ENCODE measurements at places on chromosomes 16 and 17.
A peak's percentile ranks its signal among the peaks of the same experiment; 100 is the strongest.

DNA sequence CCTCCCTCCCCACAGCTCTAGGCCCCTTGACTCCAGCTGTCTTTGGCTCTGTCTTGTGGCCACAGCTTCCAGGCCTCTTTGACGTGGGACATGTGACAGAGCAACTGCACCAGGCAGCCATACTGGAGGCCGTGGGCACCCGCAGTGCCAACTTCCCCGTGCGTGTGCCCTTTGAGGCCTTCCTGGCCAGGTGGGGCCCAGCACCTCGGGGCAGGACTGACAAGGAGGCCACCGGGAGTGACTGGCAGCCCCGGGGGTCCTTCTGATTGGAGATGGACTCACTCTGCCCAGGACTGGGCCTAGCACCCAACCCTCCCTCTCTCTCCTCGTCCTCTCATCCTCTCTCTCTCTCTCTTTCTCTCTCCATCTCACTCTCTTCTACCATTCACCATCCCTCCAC, 15.5 kb downstream of the MYO15B start:
- no peak for DNase-seq

GRCh38 chr16:64122177-64122576, 999.7 kb downstream of the CDH11 start:
- DNase-seq, result no peak

DNA sequence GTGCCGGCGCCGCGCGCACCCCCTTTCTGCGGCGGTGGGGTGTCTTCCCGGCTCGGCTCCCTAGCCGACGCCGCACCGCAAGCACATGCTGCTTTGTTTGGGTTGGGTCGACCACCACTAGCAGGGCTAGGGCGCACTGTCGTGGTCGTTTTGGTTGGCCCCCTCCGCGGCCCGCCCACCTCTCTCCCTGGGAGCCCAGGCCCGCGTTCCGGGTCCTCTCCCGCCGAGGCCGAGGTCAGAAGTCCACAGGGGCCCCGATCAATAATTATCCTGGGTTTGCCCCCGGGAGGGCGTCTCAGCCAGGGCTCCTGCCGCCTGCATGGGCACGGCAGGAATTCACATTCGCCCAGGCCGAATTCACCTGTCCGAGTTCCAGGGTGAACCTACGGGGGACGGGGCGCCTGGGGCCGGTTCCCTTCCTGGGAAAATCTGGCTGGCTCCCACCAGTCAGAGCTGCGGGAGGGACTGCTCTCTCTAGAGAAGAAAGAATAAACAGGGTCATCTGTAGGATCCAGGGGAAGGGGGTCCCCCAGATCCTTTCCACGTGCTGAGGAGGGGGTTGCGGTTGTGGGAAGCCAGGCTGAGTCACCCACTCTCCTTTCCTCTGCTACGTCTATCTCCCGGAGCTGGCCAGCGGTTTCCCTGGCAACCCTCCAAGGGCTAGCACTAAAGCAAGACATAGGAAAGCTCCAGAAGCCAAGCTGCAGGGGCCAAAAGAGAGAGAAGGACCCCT, 584 bp upstream of the STAT5B start:
- DNase-seq, result peak; percentile 73

GRCh38 chr17:44204441-44204882, 4.8 kb upstream of the ATXN7L3 start:
- no peak for DNase-seq

DNA sequence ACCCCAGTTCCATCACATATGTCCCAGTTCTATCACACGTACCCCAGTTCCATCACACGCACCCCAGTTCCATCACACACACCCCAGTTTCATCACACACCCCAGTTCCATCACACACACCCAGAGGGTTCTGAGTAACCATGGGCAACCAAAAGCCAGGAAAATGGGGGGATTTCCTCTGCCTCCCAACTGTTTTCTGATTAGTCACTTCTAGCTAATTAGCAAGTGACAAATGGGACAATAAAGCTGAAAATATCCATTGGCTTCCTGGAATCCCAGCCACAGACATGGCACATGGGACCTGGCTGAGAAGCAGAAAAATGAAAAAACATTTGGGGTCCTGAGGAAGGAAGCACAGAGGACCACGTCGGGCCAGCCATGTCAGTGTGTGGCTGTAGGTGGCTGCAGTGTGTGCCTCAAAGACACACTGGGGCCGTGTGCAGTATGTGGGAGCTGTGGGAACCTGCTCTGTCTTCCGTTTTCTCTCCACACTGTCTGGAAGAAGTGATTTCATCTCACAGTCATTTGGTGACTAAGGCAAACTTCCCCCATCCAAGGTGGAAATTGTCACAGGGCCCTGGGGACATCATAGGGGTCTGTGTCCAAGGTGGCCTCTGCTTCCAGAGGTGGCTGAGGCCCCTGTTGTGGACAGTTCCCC, 106.7 kb downstream of the CMIP start:
- DNase-seq, result peak; percentile 48

GRCh38 chr17:78717431-78717980, 64.6 kb downstream of the CYTH1 start:
- peak; percentile 21 for DNase-seq

DNA sequence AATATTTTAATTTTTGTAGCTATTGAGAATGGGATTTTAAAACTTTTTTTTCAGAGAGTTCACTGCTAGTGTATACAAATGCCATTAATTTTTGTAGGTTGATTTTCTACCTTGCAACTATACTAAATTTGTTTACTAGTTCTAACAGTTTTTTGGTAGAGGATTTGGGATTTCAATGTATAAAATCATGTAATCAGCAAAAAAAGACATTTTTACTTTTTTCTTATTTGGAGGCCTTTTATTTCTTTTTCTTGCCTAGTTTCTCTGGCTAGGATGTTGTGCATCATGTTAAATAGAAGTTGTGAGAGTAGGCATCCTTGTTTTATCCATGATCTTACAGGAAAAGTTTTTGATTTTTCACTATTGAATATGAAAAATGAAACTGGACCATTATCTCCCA, 602.9 kb upstream of the KIF2B start:
- DNase-seq, result no peak

- DNase-seq, result peak; percentile 53
Measured at GRCh38 chr17:6641247-6641863, 495 bp downstream of the TXNDC17 start.

- DNase-seq, result no peak
Measured at GRCh38 chr17:17491546-17491988, 4.6 kb downstream of the RASD1 start.

DNA sequence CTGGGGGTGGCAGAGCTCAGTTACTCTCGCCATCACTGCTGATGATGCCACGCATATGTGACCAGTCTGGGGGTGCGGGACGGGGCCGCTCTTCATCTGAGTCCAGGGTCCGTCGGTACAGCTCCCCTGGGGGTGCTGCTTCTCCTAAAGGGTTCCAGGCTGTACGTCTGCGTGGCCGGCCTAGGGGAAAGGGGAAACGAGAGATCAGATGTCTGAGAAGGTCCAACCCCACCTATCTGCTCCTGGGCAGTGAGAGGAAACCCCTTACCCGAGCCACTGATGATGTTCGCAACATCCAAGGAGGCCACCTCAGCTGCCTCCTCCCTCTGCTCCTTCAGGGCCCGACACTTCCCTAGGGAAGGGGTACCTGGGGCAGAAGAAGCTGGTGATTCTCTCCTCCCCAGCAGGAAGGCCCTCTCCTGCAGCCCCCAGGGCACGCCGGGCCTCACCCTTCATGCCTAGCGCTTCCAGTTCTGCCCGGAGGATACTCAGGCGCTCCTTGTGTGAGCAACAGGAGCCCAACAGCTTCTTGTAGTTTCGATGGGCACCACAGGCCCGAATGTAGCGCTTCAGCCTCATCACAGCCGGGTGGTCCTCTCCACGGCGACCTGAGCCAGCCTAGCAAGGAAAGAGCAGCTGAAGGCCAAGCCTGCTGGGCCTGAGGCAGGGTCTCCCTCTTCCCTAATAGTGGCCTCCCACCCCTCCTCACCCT, 2.1 kb downstream of the HIRIP3 start:
- no peak for DNase-seq

DNA sequence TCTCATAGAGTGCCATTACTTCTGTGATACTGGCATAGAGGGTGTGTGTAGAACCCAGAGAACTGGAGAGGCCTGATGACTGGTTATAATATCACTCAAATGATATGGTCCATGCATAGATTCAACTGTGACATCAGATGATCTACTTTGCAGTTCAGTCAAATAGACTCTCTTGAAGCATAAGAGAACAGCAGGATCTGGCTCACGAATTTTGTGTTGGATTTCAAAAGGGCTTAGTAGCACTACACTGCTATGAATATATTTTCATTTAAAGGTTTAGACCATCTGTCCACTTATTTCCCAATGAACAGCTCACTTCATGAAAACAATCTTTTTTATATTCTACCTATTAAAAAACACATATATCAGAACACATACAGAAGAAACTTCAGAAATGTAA, 119.7 kb downstream of the KIF2B start:
- DNase-seq, result no peak

GRCh38 chr17:6523330-6523729, 33.0 kb downstream of the PITPNM3 start:
- DNase-seq, result peak; percentile 92

GRCh38 chr16:55052741-55053415, 122.2 kb downstream of the IRX5 start:
- no peak for DNase-seq

DNA sequence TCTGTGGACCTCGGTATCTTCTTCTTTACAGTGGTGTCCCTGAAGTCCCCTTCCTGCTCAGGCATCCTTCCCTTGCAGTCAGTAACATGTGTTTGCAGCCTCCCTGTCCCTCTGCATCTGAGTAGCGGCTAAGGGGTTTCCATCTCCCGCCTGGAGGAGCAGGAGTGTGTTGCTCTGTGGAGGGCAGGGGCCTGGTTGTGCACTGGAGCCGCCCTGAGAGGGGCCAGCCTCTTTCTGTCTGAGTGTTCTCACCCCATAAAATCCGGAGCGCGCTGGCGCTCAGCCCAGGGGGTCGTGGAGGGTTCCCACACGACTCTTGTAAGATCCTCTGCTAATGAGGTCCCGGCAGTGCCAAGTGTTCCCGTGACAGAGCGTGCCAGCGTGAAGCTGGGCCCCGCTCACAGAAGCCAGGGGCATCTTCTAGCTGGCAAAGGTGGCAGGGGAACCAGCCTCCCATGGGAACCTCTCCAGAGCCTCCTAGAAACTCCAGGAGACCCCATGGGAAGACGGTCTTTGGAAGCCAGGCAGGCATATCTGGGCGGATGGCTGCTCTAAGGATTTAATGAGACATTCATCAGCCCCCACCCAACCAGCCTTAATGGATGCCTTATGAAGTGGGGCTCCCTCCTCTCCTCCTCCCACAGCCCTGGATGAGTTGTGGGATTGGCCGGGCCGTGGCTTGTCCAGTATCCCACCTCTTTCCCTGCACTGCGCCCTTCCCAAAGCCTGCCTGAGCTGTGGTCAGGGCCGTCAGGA, 91.4 kb upstream of the GSE1 start:
- DNase-seq, result no peak

DNA sequence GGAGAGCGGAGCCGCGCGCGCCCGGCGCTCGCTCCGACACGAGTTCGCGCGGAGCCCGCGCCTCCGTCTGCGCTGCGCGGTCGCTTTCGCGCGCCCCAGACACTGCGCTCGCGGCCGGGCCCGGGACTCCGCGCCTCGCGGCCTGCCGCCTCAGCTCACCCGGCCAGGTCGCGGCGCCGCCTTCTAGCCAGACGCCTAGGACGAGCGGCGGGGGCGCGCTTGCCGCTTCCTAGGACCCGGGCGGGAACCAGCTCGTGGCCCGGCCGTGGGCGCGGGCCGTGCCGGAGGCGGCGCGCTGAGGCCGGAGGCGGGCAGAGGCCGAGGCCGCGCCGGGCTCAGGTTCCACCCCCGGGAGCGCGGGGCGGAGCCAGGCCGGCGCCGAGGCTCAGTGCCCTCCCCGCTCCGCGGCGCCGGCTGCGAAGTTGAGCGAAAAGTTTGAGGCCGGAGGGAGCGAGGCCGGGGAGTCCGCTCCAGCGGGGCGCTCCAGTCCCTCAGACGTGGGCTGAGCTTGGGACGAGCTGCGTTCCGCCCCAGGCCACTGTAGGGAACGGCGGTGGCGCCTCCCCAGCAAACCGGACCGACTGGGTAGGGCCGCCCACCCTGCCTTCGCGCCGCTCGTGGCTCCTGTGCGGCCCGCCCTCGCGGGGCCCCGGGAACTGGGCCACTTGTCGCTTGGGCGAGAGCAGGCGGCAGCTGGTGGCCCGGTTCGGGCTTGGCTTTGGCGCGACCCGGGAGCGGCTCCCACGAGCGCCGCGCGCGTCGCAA, at the start of gene SPHK1:
SPHK1 (plus strand) TSS at position 388 of the 765 bp plus-strand sequence. CDS start 1,036 bp downstream, outside the sequence.
- DNase-seq, result peak; percentile 70

GRCh38 chr17:67531291-67531690, 154.2 kb downstream of the PITPNC1 start:
- DNase-seq, result no peak

DNA sequence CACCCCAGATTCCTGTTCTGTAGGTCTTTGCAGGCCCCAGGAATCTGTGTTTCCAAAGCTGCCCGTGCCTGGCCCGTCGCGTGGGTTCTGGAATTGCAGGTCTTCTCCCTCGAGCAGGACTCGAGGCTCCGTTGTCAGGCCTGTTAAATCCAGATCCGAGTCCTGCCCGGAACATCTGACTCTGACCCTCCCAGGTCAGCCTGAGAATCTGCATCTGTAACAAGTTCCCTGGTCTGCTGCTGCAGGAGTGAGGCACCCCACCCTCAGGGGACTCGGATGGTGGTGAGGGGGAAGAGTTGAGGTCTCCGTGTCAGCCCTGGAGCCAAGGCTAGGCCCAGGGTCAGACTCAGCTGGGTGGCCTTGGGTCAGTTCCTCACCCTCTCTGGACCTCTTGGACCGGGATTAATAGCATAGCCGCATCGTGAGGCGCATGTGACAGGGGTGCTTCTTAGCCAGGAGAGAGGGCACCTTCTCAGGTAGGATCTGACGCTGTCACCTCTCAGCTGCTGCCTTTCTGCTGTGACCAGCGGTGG, 8.8 kb downstream of the SPIRE2 start:
- DNase-seq, result no peak

- DNase-seq, result no peak
Measured at GRCh38 chr16:19108409-19109287, 5.1 kb upstream of the ITPRIPL2 start.

- no peak for DNase-seq
Measured at GRCh38 chr17:48818361-48818841, 1.4 kb upstream of the TTLL6 start.

- no peak for DNase-seq
Measured at GRCh38 chr16:79816081-79816497, 215.6 kb upstream of the MAF start.

- peak; percentile 96 for DNase-seq
Measured at GRCh38 chr16:14285513-14286367, 214.6 kb downstream of the MRTFB start.

DNA sequence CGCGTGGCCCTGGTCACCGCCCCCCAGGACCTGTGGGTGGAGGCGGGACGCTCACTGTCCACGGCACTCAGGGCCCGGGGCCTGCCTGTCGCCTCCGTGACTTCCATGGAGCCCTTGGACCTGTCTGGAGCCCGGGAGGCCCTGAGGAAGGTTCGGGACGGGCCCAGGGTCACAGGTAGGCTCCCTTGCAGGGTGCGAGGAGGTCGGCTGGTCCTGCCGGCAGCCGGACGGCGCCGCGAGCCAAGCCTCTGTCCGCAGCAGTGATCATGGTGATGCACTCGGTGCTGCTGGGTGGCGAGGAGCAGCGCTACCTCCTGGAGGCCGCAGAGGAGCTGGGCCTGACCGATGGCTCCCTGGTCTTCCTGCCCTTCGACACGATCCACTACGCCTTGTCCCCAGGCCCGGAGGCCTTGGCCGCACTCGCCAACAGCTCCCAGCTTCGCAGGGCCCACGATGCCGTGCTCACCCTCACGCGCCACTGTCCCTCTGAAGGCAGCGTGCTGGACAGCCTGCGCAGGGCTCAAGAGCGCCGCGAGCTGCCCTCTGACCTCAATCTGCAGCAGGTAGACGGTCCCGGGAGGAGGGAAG, 1.3 kb downstream of the GUCY2D start:
- DNase-seq, result no peak

Data from kidney glomerular epithelial cell (primary cell).